ENCODE measurements at places on chromosomes 11 and 22.
A peak's percentile ranks its signal among the peaks of the same experiment; 100 is the strongest.

GRCh38 chr11:47480762-47481161 is 31.8 kb upstream of the RAPSN start:
- DNase-seq = no peak

DNA sequence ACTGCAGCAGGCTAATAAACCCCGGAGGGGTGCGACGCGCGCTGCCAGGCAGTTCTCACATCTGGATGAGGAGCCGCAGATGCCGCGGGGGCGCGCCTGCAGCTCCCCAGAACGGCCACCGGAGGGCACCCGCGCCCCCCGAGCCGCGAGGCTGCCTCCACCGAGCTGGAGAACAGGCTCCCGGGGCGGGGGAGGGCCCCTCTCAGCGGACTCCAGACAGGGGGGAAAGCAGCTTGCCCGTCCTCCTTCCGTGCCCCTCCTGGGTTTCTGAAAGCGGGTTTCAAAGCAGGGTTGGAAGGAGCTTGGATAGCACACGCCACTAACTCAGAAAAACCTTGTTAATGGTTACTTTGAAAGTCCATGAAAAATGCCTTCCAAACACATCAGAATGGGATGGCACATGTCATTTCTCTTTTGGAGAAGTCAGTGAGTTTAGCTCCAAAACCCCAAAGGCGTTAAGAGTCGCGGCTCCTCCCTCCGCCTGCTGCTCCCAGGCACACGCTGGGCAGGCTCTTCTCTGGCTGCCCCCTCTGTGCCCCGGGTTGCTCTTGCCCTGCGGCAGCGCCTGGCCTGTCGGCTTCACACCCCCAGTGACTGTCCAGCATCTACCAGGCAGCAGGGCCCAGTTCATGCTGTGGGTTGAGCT is 317.8 kb downstream of the NTM start:
- no peak for DNase-seq

DNA sequence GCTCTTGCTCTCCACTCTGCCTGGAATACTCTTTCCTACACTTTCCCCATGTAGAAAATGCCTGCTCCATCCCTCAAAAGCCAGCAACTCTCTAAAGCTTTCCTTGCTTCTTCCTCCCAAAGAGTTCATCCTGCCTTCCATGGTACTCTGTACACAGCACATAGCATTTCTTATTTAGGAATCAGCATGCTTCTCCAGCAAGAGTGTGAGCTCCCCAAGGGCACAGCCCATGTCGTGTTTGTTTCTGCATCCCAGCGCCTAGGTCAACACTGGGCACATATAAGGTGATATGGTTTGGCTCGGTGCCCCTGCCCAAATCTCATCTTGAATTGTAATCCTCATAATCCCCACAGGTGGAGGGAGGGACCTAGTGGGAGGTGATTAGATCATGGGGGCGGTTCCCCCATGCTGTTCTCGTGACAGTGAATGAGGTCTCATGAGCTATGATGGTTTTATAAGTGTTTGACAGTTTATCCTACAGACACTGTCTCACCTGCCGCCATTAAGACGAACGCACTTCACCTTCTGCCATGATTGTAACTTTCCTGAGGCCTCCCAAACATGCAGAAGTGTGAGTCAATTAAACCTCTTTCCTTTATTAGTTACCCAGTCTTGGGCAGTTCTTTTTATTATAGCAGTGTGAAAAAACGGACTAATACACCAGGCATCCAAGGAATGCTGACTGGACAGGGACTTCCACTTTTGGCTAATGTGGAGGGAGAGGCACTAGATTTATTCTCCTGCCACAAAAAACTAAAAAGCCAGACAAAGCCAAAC is 8.2 kb downstream of the VPS37C start:
- DNase-seq = no peak

DNA sequence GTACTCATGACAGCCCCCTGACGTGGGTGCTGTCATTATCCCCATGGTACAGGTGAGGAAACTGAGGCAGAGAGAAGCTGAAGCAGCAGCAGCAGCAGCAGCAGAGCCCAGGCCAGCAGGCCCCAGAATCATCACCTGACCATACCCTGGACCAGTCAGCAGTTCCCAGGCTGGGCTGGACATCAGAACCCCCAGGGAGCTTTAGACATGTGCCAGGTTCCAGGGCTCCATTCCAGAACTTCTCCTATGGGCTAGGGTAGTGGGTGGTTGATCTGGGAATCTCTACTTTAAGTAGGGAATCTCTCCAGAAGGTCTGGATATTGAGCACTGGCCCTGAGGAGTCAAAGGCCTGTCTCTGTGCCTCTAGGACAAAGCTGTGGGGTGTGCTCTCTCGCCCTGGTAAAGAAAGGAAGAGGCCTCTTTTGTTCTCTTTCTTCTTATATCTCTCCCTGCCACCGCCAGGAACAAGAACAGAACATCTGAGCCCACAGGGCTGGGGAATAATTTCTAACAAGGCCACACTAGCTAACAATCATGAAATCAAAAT is 26.6 kb downstream of the MAFF start:
- no peak for DNase-seq

DNA sequence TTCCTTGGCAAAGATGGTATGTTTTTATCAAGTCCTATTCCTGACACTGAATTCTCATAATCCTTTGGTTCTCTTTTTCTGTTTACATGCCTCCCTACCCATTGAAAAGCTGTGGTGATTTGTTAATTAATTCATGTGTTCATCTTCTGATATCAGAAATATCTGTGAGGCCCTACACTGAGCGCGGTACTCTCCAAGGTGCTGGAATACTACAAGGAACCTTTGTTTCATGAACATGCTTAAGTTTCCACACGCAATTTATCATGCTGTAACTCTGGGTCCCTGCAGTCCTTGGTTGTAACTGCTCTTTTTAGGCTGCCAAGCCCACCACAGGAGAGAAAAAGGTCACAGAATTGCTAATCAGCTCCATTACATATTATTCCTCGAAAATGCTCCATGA is 331.8 kb downstream of the FAT3 start:
- DNase-seq = no peak

- peak; percentile 16 for DNase-seq
Measured at GRCh38 chr11:35373284-35373933, 45.9 kb downstream of the SLC1A2 start.

DNA sequence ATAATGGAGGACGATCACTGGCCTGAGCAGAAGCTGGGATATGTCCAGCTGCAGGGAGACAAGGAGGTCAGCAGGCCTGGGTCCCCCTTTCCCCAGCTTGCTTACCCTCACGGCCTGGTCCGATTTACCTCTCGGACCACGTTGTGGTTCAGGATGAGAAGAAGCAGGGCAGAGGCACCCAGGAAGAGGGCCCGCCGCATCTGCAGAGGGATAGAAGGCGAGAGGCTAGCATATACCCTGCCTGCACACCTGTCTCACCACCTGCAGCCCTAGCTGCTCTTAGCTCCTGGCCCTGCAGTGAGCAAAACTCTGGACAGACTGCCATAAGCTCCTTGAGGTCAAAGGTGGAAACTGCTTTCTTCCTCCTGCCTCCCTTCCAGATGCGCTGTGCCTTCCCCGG is 1.3 kb downstream of the RNF215 start:
- no peak for DNase-seq

DNA sequence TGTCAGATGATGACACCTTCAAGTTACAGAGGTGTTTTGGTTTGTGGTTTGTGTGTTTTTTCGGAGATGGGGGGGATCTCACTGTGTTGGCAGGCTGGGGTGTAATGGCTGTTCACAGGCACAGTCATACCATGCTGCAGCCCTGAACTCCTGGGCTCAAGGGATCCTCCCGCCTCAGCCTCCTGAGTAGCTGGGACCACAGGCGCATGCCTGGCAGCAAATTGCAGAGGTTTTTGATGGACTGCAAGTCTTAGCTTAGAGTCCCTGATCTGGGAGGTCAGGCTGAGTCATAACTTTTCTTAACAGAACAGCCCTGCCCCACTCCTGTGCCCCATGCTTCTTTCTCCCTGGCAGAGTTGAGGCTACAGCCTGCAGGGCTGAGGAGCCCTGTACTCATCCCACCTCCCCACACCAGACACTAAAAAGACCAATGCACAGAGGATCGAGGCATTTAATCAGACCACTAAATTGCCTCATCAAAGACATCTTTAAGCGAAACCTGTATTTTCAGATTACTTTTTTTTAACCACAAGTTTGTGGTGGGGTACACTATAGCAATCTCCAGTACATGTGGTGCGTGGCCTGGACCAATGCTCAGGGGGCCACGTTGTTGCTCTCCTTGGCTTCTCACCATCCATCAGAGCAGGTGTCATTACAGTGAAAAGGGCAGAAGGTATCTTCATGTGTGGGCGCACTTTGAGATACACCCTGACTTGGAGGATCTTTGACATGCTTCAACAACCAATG is 17.1 kb upstream of the ADORA2A start:
- no peak for DNase-seq

- no peak for DNase-seq
Measured at GRCh38 chr22:23564276-23564675, 15.8 kb downstream of the IGLL1 start.

DNA sequence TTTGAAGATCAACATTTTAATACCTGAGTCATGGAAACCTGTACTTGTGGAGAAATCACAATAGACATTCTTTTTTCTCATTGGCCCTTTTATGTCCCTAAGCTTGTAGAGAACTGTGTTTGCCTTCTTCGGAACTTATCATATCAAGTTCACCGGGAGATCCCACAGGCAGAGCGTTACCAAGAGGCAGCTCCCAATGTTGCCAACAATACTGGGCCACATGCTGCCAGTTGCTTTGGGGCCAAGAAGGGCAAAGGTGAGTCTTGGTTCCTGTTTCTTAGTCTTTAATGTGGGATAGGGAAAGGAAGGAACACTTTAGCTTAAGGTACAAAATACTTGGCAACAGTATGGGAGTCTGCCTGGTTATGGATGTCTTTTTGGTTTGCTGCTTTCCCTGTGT is 44.2 kb downstream of the CTNND1 start:
- DNase-seq = no peak

GRCh38 chr22:31583861-31584485 is 78.0 kb downstream of the PISD start:
- no peak for DNase-seq

GRCh38 chr11:6932145-6932544 is 5.9 kb downstream of the ZNF215 start:
- no peak for DNase-seq

GRCh38 chr11:108210441-108210840 is 12.0 kb downstream of the NPAT start:
- DNase-seq = no peak

DNA sequence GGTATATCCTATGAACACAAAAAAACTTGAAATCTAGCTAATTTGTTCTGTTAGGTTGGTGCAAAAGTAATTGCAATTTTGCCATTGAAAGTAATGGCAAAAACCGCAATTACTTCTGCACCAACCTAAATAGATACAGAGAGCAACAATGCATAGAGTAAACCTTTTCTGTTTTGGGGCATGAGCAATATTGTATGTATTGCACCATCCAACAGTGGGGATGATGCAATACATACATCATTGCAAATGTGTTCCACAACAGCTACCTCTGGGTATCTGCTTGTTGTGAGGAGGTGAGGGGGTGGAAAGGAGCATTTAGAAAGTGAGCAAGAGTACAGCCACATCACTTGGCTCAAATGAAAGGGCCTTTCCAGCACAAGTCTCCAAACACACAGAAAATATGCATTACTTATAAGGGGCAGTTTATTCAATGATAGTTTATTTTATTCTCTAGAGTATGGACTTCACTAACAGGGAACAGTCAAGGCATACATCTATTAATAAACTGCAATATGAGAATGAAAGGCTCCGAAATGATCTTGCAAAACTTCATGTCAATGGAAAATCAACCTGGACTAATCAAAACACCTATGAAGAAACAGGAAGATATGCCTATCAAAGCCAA is 77.3 kb downstream of the DEUP1 start:
- no peak for DNase-seq

DNA sequence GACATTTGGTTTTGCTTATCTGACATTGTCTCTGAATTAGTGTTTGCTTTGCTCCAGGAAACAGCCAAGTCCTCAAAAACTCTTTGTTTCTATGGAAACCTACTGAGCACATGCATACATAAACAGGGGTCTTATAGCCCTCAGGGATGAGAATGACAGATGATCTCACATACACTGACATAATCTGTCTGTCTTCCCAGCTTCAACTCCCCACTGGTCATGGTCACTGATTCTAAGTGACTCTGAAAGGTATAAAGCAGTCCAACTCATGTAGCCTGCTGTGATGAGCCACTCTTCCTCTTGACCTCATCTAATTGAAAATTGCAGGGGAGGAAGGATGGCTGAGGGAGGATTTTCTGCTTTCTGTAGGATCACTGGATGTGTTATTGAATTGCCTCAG is 12.6 kb downstream of the ZNF143 start:
- DNase-seq = no peak

GRCh38 chr11:75939992-75940391 is 125.0 kb downstream of the UVRAG start:
- no peak for DNase-seq

DNA sequence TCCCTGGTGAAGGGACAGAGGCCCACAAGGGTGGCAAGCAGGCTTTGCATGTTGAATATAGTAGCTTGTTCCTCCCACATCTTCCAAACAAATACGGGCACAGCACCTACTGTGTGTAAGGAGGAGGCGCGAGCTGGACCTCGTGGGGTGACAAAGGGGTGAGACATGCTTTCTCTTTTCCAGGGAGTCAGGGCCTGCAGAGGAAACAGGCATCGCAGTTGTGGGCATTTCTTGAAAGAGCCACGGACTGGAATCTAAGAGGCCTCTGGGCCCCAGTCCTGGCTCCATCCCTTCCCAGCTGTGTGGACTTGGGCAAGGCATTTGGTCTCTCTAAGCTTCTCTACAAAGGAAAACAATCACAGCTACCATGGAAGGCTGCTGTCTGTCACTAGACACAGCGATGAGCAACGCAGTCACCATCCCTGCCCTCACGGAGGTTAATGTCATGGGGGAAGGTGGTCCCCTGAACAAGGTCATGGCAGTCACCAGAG is 13.0 kb upstream of the CDC42EP1 start:
- DNase-seq = no peak

- DNase-seq = no peak
Measured at GRCh38 chr11:107741044-107741823, 29.4 kb upstream of the SLN start.

DNA sequence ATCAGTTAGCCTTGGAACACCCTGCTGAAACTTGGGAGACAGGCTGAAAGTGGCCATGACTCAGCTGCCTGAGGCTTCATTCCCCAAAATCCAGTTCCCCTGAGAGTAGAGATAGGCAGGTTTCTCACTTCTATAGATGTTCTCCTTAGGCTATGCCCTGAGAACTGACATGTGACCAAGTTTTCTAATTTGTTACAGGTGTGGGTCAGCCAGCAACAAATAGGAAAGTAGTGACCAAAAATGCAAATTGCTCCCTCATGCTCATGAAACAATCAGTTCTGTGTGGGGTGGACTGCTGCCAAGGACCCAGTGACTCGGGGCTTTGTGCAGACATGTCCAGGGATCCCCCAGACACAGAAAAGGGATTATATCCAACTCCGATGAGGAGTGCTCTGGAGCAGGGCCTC is 7.3 kb upstream of the CCDC15 start:
- DNase-seq = no peak

DNA sequence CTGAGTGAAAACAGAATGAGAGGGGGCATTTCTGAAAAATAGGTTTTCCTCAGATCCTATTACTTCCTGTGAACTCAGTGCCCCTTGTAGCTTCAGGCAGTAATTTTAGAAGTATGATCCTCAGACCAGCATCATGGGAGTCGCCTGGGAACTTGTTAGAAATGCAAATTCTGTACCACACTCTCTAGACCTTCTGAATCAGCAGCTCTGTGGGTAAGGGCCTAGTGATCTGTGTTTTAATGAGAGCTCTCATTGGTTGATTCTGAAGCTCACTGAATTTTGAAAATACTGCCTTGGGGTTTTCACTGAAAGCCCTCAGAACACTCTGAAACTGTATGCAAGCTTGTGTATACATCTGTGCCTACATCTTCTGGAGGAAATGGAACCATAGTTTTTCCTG is 647.2 kb upstream of the ANO5 start:
- no peak for DNase-seq
